ENCODE measurements at places on chromosomes 4 and X. TPM values are rescaled to one million over a fixed set of nuclear protein-coding genes. Genes with fewer than 3 reads are reported as not detected.

GRCh38 chr4:76651616-76652015, 216.6 kb downstream of the SHROOM3 start:
- no peak for DNase-seq

- no peak for DNase-seq
These were observed 95.8 kb downstream of the HMX1 start for GRCh38 chr4:8775751-8776355.

- no peak for DNase-seq
These were observed 1135.7 kb upstream of the AGA start for GRCh38 chr4:178577933-178578332.

DUX4 gene
- not detected for total RNA-seq

ATP11C gene
- 11.1 TPM for total RNA-seq

DNA sequence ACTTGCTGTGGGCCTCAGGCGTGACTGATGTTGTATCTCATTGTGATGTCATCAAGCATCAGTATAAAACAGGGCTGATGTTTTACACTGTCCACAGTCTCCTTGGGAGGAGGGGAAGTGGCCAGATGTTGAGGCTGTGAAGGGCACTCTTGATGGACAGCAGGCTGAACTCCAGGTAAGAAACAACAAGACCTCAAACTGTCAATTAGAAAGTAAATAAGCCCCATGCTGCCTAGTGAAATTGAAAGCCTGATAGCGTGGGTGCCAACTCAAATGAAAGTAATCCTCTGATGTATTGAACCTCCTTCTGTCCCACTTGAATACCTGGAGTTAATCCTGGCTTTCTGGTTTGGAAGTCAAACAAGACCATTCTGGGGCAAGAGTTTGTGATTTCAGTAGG, 19.7 kb downstream of the VSIG1 start:
- no peak for DNase-seq

DNA sequence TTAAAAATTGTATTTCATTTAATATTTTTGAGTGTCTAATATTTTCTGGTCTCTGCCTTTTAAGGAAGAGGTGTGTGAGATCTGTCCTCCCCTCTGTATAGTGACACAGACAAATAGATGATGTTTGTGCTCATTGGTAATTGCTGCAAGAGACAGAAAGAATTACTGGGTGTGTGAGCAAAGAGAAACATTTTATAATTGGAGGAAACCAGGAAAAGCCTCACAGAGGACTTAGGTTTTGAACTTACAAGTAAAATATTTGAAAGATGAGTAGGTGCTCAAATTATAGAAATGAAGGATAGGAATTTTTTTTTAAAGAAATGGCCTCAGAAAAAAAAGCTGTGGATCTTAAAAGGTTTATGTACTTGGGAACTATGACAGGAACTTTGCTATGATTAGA, 149.8 kb downstream of the SPCS3 start:
- no peak for DNase-seq

COX7B2 gene
- not detected for total RNA-seq

GRCh38 chr4:146236216-146236615, 21.9 kb downstream of the REELD1 start:
- DNase-seq: no peak

GRCh38 chr4:188282471-188283232, 143.4 kb downstream of the TRIML1 start:
- DNase-seq: peak; percentile 13

DNA sequence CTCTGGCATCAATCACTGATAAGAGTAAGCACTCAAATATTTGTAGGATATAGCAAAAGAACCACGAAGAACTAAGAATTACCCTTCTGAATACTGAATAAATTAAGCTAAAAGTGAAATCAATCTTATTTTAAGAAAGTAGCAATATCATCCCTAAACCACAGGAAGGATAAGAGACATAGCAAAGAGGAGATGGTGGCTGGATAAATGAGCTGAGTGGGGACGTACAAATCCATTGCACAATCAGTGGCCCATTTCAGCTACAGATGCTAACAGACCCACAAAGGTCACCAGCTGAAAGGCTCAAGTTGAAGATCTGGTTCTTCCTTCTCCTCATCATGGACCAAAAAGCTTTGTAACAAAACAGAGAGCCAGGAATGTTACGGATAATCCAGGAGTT, 77.1 kb downstream of the SLC9A7 start:
- DNase-seq: no peak

GRCh38 chr4:183783991-183784553, 121.0 kb upstream of the STOX2 start:
- DNase-seq: peak; percentile 86

DNA sequence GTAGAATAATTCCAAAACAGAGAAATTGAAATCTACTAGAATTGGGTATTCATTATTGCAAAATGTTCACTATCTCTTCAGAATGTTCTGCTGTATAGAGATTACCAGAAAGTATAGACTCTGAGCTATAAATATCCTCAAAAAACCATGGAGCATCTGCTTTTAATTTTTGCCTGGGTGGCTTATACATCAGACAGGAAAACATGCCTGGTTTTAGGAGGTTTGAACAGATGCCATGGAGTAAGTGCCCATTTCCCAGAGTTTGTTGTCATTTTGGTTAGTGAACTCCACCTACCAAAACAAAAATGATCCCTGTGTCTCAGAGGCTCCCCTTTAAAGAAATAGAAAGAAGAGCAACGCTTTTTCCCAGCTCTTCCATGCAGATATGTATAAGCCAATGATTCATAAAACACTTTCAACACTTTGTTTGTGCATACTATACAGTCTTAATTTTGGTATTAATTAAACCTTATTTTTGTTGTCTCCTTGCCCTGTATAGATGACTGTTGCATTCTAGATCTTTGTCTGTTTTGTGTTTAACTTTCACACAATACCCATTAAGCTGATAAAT, 68.7 kb downstream of the MEPE start:
- DNase-seq: no peak

DNA sequence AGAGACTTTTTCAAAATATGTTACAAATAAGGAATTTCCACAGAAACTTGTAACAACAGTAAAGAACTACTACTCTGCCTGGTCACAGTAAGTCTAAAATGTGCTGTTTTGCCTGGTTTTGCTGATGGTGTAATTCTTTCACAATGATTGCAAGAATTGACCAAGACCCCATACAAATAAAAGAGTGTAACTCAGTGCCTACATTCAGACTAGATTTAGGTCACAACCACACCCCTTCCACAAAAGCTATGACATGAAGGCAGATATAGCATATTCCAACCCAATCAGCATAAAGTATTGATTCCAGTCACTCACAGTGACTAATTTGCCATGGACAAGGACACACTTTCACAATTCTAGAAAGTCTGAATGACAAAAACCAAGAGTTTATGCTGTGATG, 53.7 kb upstream of the TMPRSS11F start:
- no peak for DNase-seq

- DNase-seq: no peak
These were observed 13.9 kb downstream of the ALB start for GRCh38 chr4:73417973-73418372.

CXorf49 gene
- total RNA-seq: not detected

GRCh38 chr4:153112041-153112441, 92.2 kb upstream of the TRIM2 start:
- DNase-seq: no peak

NUDT6 gene
- 5.5 TPM for total RNA-seq

DNA sequence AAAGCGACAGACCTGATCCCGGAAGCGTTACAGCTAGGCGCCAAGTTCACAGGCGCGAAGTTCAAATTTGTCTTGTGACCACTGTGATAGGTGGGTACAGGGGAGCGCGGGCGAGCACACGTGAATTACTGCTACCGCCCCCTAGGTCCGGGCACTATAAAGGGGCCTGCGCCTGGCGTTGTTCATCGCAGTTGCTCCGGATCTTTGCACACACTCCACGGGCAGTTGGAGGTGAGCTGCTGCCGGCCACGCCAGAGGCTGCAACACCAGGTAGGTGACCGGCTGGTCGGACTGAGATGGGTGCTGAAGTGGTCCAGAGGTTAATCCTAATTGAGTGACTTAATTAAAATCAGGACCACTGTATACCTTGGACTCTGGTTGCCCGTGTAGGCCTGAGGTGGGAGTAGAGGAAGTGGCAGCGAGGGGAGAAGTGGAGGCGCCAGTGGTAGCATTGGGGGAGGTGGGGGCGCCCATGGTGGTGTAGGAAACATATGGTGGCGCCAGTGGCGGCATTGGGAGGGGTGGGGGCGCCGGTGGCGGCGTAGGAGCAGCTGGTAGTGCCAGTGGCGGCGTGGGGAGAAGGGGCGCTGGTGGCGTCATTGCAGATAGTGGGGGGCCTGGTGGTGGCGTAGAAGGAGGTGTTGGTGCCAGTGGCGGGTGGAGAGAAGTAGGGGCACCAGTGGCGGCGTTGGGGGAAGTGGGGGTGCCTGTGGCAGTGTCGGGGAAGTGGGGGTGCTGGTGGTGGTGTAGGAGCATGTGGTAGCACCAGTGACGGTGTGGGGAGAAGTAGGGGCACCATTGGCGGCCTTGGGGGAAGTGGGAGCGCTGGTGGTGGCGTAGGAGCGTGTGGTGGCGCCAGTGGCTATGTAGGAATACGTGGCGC, at the start of gene GCNA:
Gene GCNA, plus strand, starts transcription at position 185 of the 883 bp plus-strand sequence. CDS start 2,385 bp downstream, outside the sequence.
- no peak for DNase-seq

TCEANC gene
- 3.5 TPM for total RNA-seq

GRCh38 chrX:107673933-107674479, 45.7 kb downstream of the PRPS1 start:
- peak; percentile 88 for DNase-seq

DNA sequence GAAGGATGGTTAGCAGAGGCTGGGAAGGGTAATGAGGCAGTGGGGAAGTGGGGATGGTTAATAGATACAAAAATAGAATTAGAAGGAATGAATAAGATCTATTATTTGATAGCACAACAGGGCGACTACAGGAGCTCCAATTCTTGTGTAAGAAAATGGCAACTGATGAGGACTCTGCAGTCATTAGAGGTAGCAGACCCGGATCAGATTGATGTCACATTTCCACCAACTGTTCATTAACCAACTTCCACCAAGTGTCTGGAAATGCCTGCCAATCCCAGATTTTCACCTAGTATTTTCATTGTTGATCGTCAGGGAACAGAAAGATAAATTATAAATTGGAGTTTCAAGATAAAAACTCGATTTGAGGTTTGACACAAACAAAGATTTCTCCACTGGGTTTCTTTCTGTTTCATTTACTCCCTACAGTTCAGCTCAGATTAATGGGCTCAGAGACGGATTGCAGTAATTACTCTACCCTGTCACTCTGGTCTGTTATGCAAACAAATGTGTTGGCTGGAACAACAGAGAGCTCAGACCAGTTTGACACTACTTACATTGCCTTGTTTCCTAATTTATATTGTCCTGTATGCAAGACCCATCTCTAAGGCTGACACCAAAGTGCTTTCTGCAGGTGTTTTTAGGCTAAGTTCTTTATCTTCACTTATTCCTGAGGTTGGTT, 909.2 kb upstream of the PRKX start:
- no peak for DNase-seq

GRCh38 chrX:867502-867901, 236.9 kb downstream of the SHOX start:
- no peak for DNase-seq

DNA sequence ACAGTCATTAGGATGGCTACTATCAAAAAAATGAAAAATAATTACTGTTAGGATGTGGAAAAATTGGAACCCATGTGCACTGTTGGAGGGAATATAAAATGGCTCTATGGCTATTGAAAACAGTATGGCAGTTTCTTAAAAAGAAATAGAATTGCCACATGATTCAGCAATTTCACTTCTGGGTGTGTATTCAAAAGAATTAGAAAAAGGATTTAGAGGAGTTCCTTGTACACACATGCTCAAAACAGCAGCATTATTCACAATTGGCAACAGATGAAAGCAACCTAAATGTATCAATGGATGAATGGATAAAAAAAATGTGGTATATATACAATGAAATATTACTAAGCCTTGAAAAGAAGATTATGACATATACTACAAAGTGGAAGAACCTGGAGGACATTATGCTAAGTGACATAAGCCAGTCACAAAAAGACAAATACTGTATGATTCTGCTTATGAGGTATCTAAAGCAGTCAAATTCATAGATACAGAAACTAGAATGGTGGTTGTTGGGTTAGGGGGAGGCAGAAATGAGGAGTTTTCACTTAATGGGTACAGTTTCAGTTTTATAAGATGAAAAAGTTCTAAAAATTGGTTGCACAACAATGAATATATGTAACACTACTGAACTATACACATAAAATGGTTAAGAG, 123.2 kb downstream of the ELOVL6 start:
- no peak for DNase-seq

ACE2 gene
- 3.6 TPM for total RNA-seq

SULT1B1 gene
- 6.7 TPM for total RNA-seq

- no peak for DNase-seq
These were observed 77.5 kb downstream of the HHIP start for GRCh38 chr4:144723471-144723870.

KLB gene
- total RNA-seq: 2.2 TPM

- DNase-seq: no peak
These were observed 13.0 kb upstream of the SPARCL1 start for GRCh38 chr4:87541956-87542709.

DNA sequence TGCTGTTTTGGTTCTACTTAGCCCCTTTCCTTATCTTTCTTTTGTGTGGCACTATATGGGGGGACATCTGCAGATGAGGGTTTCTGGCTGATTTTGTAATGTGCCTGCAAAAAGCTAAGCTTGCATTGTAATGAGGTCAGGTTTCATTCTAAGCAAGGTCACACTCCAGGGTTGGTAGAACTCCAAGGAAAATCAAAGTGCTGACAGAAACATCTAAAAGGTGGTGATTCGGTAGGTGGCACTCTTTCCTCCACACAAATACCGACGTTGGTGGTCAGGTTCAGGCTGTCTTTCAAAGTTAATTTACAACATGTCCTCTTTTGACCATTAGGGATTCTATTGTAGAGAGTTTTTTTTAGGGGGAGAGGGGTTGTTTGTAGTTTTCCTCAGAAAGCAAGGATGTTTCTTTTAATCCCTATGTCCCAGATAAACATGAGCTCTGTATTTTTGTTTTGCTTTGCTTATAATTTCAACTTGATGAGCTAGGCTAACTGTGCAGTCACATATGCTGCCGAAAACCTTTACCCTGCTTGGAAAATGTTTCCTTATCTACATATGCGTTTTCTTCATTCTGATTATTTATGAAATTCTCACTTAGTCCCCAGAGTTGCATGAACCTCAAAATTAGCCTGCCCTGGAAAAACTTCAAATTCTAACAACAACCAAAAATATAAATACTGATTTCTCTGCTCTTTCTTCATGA, 434.2 kb downstream of the PPARGC1A start:
- peak; percentile 73 for DNase-seq

GRCh38 chr4:24411299-24411698, 173.1 kb downstream of the DHX15 start:
- no peak for DNase-seq

ERCC6L gene
- total RNA-seq: 1.1 TPM

DNA sequence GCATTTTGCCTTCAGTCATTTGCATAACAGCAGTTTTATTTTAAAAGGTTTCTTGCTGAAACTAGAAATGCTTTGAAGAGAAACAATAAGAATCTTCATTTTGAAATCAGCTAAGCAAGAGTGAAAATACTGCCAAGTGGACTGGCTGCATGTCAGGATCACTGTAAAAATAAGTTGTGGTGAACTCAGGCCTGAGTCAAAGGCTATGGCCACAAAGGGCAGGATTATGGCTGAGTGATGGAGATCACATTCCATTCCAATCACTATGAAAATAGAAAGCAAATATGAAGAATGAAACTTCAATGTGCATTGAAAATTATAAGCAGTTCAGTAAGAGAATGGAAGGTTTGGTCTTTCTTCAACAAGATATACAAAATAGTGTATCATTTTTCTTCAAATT, 224.5 kb downstream of the PCDH18 start:
- no peak for DNase-seq

GNRHR gene
- not detected for total RNA-seq
